NCI-H1417 (cell line): ENCODE measurements at places on chromosomes 2 and 18.

- DNase-seq: no peak
Observed at GRCh38 chr2:29113027-29113686, 2.1 kb upstream of the CLIP4 start.

GRCh38 chr2:191693166-191693565 lies 15.2 kb downstream of the NABP1 start:
- no peak for DNase-seq

DNA sequence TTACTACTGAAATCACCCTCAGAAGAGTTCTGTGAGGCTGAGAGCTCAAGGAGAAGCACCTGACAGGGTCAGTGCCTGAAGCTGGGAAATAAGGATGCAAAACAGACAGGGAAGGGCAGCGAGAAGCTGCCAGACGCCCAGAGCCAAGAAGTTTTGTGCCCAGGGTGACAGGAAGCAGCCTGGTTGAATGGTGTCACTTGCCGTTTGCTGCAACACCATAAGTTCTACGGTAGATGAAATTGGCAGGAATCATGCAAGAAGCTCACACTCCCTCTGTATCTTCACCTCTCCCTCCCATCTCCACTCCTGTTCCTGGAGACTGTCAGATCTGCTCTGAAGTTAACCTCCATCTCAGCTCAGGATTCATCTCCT lies 117.0 kb upstream of the SLC14A2 start:
- DNase-seq: no peak

GRCh38 chr2:126943612-126944348 lies 45.1 kb downstream of the TEX51 start:
- DNase-seq: no peak

DNA sequence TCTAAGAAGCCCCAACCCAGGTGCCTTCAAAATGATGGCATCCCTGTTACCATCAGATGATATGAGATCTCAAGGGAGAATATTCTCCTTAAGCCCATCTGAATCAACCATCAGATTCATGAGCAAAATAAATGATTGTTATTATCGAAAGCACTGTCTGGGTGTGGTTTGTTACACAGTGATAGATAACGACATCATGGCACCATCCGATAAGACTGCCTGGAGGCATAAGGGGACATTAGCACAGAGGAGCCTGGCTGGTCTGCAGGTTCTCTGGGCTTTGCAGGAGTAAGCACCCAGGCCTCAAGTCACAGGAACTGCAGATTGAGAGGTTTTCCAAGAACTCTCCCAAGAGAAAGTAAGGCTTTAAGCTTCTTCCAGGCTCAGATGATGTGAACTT lies 15.6 kb downstream of the BMP10 start:
- DNase-seq: no peak

DNA sequence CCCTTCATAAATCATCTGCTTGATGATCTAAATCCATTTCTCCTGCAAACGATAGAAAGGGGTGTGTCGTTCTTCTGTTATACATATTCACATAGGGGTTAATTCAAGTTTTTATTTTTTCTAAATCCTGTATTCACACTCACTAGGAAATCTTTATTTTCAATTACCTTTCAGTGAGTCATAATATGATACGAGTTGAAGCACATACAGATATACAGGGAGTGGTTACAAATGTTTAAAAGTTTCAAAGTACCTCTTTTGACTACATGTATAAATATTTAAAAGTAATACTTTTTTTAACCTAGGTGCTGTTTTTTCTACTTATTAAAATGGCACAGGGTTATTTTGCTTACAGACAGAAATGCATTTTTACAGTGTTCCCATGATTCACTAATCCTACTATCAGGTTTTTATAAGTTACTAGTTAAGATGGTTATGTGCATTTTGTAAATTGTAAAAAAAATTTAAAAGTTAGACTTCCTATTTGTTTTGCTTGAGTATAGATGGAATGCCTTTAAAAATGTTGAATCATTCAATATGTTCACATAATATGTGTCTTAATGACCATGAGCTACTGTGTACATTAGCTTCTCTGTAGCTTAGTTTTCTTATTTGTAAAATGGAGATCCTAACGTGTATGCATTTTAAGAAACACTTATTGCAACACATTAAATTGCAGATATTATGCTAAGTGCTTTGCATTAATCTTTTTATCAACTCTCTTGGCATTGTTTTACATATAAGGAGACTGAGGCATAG lies 1378.1 kb downstream of the DSC3 start:
- DNase-seq: no peak

- no peak for DNase-seq
Observed at GRCh38 chr2:235149736-235150135, 197.9 kb downstream of the SH3BP4 start.

DNA sequence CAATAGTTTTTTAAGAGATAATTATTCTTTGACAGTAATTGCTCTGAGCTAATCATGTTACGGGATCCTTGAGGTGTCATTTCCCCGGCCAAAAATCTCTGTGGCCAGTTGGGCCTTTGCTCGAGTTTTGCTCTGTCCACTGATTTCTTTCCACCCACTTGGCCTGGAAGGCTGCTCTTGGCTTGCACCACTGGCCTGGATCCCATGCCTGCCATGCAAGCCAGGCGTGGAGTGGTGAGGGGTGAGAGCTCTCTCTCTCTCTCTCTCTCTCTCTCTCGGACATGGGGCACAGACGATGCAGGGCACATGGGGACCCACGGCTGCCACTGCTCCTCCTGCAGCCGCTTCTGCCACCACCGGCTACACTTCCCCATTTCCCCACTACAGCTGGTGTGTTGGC lies 853.0 kb upstream of the GCFC2 start:
- no peak for DNase-seq

GRCh38 chr2:40415391-40415790 lies 36.5 kb downstream of the SLC8A1 start:
- peak; percentile 67 for DNase-seq

DNA sequence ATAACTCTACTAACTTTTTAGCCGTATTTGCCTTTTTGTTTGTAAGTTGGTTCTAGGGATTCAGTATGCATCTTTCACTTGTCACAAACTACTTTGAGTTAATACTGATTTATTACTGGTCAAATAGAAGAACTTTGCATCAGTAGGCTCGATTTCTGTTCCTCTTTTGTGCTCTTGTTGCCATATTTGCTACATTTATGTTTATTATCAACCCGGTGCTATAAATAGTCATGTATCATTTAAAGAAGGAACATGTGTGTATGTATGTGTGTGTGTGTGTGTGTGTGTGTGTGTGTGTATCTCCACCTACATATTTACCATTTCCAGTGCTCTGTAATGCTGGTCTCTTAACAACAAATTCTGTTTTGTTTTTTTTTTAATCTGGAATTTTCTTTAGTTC lies 79.6 kb upstream of the B3GNT7 start:
- DNase-seq: no peak

DNA sequence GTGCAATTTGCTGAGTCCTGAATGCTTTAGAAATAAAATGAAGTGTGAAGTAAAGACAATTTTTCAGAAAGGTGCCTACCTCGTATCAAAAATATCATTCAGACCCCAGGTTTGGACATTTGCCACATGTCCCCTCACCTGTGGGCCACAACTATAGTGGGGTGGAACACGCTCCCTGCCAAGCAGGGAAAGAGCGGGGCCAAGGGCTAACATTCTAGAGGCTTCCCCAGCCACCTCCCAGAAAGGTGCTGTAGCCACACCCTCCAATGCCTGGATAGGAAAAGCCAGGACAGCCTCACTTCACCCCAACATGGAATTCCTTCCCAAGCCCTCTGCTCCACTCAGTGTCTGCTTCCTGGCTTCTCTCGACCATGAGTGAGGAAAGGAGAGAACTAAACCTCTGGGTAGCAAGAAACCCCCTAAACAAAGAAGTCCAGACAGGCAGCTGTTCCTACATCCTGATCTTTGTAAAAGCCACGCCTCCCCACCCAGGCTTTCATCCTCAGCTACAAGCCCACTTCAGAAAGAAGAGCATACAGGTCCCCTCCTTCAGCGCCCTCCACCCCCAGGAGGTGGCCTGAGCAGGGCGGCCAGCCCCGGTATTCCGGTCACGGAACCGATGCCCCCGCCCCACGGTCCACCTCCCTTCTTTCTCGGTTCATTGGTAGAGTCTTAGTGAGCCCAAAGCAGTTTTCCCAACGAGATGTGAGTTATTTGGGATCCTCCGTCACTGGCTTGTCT lies 2.1 kb downstream of the COL6A3 start:
- DNase-seq: no peak

GRCh38 chr18:52333860-52334259 lies 6.1 kb upstream of the DCC start:
- no peak for DNase-seq

DNA sequence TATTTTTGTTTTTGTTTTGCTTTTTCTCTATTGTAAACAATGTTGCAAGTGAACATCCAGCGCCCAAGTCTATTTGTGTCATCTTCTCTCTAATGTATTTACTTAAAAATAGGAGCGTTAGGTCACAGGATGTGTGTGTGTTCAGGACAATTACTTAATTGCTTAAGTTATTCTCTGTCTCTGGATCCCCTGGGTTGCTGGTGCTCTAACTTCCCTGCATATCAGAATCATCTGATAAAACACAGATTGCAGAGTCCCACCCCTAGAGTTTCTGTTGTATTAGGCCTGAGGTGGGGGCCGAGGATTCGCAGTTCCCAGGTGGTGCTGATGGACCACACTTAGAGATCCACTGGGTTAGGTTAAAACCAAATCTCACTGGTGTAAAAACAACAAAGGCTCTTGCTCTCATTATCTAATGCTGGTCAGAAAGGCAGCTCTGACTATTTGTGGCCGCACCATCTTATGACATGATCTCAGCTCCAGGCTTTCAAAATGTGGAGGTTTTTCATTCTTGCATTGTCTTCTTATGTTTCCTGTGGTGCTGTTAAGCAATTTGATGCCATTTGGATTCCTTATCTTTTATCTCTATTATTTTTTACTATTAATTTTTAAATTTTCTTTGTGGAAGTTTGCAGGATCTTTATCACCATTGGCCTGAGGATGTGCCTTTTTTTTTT lies 87.7 kb downstream of the CLIP4 start:
- no peak for DNase-seq

DNA sequence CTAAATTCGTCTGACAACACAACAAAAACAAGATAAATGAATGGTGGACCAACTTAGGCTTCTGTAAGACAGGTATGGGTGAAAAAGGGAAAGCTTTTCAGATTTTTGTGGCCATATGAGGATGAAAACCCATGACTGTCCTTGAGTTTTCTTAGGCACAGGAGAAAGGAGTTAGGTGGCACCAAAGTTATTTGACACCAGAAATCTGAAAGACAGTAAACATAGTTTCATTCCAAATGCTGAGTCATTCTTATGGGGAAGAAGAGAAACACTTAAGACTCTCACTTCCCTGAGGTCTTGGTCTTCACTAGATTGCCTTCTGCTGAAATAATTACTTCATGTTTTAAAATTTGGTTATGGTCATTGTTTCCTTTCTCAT lies 5.2 kb upstream of the GPD2 start:
- DNase-seq: no peak

DNA sequence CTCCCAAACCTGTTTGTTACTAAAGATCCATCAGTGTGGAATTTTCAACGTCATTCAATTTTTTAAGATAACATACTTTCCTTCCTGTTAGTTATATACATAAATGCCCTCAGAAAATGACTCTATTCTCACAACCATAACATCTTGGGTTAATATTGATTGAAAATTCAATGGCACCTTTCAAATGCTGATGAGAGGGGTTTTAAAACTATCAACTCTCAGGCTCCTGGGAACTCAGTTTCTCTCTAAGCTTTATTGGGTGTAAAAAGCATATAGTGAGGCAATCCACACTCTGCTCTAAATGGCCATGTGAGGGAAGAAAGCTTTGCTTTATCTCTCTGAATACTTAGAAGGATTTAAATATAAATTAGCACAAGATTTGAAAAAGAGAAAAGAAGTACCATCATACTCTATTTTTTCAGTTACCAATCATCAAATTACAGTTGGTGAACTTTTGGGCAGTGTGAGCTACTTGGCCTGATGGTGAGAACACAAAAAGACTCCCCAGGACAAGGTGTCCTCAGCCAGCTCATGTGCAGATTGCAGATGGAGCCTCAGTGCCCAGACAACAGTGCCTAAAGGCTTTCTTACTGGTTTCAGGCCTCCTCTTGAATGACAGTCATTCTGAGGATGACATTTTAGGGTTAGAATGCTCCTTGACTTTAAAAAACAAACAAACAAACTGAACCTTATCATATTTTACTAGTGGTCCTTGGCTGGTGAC lies 24.6 kb upstream of the CERS6 start:
- no peak for DNase-seq

GRCh38 chr2:573805-574392 lies 103.3 kb downstream of the TMEM18 start:
- no peak for DNase-seq

- peak; percentile 37 for DNase-seq
Observed at GRCh38 chr18:22170421-22171257, 1.2 kb downstream of the GATA6 start.

- DNase-seq: no peak
Observed at GRCh38 chr2:202847693-202848524, 23.7 kb downstream of the ICA1L start.
